ENCODE measurements at places on chromosomes 5 and 9.

DNA sequence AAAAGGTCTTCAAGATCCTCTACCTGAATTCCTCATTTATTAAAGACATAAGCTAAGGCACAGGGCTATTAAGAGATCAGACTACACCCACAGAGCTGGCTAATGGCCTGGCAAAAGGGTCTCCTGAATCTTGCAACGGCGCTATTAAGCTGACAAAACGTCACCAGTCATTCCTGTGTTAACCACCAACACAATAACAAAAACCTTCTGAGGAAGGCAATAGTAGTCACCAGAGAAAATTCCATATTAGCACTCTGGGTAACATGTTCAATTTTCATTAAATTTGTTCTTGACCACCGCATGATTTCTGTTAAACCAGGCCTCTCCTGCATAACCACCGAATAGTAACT lies 77.0 kb downstream of the GNAQ start:
- no peak for DNase-seq

DNA sequence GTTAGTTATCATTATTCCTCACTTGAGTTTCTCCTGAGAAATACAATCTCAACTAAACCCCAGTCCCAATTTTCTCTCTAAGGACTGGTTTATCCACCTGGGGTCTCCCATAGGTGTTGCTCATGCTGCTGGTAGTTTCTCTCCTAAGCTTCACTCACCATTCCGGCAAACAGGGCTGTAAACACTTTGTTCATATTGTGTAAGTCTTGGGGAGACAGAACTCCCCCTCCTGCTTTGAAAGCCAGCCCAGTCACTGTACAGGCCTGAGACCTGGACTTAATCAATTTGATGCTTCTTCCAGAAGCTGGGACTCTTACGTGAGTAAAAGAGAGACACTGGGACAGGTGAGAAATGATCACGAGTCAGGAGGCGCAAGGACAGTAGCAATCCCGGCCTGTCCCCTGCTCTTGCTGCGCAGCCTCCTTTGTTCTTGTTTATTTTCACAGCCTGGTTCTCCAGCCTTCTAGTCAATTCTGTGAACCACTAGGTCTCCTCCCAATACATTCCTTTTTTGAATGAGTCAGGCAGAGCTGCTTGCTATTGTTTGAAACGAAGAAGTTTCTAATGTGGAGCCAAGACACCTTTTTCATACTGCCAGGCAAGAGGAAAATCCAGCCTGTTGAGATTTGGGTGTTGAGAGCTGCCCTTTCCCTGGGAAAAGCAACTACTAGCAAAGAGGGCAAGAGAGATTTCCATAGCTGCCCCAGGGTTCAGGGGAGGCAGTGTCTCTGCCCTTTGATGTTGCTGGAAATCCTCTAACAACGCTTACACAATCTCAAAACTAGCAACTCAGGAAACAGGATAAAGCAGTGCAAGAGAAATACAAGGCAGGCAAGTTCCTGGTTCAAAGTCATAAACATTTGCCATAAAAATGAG lies 9.2 kb upstream of the SHROOM1 start:
- DNase-seq = no peak

GRCh38 chr5:146426853-146427618 lies 20.1 kb upstream of the TCERG1 start:
- DNase-seq = no peak

GRCh38 chr9:2262386-2263071 lies 247.4 kb downstream of the SMARCA2 start:
- DNase-seq = no peak

DNA sequence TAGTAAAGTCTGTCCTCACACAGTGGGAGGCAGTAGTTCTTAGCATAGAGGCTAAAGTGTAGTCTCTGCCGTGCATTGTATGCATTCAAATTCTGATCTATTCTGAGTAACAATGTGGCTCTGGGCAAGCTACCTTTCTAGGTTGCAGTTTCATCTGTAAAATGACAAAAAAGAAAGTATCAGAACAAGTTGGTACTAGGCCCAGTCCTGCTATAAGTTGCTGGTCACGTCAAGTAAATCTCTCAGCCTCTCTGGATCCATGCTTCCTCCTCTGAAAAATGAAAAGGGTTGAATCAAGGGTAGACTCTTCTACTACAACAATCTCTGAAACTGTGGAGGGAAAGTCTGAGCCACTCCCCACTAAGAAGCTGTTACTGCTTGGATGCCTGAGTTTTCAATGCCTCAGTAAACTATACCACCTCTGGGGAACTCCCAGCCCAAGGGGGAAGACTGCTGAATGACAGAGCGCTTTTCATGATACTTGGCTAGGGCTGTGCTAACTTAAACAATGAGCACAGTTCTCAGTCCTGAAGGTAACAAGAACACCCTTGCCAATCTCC lies 34.5 kb upstream of the SPARC start:
- no peak for DNase-seq

DNA sequence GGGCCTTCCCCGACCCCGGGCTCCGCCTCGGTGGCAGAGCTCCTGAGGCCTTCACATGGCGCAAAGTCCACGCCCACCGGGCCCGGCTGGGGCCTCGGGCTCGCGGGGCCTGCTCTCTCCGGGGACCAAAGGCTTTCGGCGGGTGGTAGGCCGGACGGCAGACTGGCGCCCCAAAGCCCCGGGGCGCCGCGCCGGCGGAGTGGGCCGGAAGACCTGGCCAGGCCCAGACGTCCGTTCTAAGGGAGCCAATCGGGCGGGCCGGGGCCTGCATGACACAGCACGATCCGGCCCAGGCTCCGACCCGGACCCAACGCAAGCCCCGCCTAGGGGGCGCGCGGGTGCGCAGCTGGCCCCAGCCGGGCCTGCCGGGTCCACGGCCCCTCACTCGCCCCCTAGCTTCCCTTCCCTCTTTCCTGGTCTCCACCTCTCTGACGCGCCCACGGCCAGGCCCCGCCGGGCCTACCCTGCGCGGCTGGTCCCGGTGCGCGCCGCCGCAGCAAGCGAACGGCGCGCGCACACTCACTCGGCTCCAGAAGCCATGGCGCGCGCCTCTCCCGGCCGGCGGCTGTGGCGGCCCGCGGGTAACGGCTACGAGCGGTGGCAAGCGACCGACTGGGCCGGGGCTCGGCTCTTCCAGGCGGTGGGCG lies 488 bp downstream of the VCP start:
- peak; percentile 61 for DNase-seq

- DNase-seq = no peak
Measured at GRCh38 chr9:98935071-98935505, 8.6 kb upstream of the COL15A1 start.

- DNase-seq = no peak
Measured at GRCh38 chr5:94725142-94725541, 106.7 kb downstream of the SLF1 start.

DNA sequence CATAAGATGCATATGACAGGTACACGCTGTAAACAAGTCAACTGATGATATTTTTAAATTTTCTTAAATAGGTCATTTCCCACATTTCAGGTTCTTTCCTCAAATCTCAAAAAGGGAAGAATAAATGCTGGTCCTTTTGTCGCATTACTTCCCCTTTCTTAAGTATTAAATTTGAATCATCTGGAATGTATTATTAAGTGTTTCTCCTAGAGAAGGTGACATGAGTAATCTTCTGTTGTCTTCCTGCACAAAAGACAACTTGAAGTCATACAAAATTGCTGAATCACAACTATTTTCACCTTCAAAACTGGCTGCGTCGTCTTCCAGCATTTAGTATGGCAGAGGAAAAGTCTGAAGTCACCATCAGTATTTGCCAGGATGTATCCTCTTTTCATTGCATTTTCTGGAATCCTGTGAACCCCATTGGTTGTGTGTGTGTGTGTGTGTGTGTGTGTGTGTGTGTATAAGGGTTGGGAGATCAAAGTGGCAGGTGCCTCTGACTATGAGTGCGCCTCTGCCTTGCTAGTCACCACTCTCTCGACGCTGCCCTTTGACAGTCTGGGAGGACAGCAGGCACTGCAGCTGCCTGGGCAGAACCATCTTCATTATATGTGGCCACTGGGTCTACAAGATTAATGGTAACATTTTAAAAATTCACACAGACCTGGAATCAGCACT lies 86.9 kb downstream of the MVB12B start:
- DNase-seq = no peak

GRCh38 chr5:1470762-1471211 lies 25.5 kb upstream of the SLC6A3 start:
- DNase-seq = no peak

DNA sequence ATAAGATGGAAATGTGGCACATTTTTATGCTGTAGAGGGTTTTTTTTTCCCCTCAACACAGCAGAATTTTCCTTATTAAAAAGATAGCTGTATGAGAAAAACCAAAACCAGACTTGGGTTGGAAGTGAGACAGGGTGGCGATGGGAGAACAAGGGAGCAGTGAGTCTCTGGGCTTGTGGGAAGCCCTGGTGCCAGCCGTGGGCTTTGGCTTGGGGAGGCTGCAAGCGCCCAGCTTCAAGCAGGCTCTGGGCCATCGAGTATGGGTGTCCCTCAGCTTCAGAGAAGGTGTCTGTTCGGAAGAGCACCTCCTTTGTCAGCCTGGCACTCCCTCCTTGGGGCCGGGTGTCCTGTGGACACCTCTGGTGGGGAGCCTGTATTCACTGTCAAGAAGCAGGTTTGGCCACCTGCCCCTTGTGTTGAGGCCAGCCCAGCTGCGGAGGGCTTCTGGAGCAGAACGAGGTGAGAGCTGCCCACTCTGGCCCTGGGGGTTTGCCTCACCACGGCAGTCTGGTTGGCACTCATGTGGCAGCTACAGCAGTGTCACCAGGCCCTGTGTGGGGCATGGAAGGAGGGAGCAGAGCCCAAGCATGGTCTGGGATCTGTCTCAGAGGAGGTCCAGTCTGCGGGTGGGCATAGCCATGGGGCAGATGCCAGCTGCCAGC lies 37.6 kb upstream of the ANGPTL2 start:
- DNase-seq = no peak

GRCh38 chr5:140351609-140352334 lies 5.4 kb upstream of the HBEGF start:
- peak; percentile 76 for DNase-seq

GRCh38 chr9:1207686-1208085 lies 157.5 kb downstream of the DMRT2 start:
- DNase-seq = no peak

GRCh38 chr9:107541523-107541922 lies 52.0 kb upstream of the KLF4 start:
- no peak for DNase-seq

Measured in stimulated activated CD4-positive, alpha-beta T cell treated with anti-CD3 and anti-CD28 coated beads, Interleukin-2, amount 100 ng/mL, for 48 hours (primary cell).